ENCODE measurements at places on chromosomes 3 and 15.

GRCh38 chr15:89085289-89085926 lies 2.8 kb upstream of the ABHD2 start:
- DNase-seq: no peak

GRCh38 chr3:169430707-169431404 lies 232.7 kb downstream of the MECOM start:
- no peak for DNase-seq

GRCh38 chr15:51864408-51865056 lies 35.1 kb downstream of the TMOD3 start:
- no peak for DNase-seq

DNA sequence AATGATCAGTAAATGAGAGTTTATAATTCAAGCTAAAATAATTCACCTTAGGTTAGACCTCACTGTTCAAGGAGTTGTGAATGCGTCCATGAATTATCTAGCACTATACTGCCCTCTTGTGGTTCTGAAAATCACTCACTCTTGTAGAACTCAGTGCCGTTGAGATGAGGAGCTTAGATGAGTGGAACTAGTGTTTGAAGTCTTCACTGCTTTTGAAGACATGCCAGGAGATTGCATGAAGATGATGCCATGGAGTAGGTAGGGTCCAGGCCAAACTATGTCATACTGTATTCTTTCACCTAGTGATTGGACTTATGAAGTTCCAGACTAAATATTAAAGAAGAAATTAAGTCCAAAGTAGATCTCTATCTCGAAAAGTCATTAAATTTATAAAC lies 28.8 kb downstream of the LYSMD4 start:
- DNase-seq: no peak

GRCh38 chr3:4940985-4941384 lies 38.3 kb upstream of the BHLHE40 start:
- DNase-seq: no peak

- DNase-seq: no peak
Measured at GRCh38 chr3:21613372-21614070, 137.5 kb downstream of the ZNF385D start.

DNA sequence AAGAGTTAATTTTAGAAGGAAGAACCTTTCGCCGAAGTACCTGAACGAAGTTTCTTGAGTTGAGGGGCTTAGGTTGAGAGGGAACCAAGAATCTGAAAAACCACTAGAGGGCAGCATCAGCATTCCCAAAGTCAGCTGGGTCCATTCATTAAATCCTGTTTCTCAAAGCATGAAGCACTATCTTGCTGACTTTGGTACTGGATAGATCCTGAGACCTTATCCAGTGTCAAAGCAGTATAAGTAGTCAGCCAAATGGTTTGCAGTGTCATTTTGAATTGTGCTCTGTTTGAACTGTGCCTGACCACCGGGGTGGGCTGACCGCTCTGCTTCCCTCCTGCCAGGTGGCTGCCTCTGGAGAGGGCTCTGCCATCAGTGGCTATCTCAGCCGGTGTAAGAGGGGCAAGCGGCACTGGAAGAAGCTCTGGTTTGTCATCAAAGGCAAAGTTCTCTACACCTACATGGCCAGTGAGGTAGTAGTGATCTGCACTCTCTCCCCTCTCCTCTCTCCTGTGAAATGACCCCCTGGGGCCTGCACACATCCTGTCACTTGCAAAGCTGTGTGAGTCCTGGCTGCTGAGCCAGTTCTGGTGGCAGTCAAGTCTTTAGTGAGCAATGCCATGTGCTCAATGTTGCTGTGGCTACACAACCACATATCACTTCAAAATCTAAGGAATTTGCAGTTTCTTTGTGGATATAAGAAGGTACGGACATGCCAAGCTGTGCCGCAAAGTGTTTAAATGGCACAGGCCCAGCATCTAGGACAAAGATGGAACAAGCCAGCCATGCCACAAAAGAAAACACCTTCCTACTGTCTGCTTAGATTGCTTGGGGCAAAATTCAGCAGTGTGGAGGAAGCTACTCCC lies 21.4 kb upstream of the NR2C2 start:
- DNase-seq: no peak

DNA sequence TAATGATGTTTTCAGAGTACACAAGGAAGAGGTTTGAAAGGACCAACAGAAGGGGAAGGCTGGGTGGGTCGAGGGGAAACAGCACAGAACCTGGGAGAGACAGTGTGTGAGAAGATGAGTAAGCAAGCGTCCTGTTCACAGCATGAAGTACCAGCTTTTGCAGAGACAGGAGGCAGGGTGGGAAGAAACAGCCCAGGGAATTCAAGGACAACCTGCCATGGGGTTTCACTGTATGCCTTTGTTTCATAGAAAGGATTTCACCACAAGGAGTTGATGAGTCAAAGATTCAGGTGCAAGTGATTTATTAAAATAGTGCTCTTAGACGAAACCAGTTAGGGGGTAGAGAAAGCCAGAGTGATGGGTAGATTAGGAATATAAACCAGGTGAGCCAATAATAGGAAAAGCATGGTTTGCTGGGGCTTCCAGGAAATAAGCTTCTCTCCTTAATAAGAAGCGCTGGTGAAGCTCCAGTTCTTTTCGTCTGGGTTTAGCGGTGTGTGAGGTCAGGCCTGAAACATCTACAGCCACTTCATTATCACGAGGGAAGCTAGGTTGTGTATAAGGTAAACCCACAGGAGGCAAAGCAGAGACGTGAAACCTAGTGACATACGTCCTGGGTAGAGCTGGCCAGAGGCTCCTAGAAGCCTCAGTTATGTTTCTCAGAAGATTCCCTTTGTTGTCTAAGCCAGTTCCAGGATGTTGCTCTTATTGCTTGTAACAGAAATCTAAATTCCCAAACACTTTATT lies 3.9 kb downstream of the HHLA2 start:
- no peak for DNase-seq

Measured in stimulated activated CD8-positive, alpha-beta memory T cell treated with anti-CD3 and anti-CD28 coated beads, Interleukin-7, amount 100 ng/mL, for 1 hour (primary cell).